ENCODE measurements at places on chromosomes 3 and 15.

DNA sequence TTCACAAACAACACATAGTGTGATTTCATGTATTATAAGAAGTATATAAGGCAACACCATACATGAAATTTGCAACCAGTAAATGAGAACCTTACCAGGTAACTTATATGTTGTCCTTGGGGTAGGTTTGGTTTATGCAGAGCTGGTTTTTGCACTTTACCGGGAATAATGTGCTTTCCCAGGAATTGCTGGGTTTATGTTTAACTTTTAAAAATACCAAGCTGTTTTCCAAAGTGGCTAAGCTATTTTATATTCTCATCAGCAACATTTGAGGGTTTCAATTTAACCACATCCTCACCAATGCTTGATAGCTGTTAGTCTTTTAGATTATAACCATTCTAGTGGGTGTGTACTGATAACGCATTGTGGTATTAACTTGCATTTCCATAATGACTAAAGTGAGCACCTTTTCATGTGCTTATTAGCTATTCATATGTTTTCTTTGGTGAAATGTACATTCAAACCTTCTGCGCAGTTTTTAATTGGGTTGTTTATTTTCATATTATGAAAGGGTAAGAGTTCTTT lies 71.6 kb downstream of the KY start:
- no peak for DNase-seq

- DNase-seq, result no peak
Observed at GRCh38 chr15:58392141-58392540, 39.6 kb upstream of the LIPC start.

DNA sequence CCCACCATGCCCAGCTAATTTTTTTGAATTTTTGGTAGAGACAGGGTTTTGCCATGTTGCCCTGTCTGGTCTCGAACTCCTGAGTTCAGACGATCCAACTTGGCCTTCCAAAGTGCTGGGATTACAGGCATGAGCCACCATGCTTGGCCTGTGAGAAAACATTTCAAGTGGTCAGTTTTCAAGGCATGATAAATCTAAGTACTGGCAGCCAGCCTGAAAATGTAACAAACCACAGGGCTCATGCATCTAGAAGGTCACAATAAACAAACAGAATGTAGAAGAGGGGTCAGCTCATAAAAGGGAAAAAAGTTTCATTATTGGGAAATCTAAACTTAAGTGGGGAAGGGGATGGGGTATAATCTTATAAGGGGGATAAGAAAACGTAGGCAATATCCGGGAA lies 39.9 kb downstream of the PPCDC start:
- DNase-seq, result no peak

DNA sequence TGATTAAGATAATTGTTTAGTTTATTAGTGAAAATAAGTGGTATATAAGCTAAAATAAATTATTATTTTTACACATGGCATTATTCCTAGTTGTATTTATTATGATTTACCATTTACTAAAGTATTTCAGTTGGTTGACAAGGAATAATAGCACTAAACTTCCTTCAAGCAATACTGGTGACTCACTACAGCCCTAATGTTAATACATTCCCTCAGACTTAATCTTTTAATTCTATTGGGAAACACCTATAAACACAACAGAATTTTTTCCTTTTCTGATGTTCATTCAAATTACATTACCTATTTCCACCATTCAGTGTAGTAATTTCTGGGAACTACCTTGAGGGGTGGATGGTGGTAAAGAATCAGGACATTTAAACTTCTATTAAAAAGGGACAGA lies 264.0 kb downstream of the TIGIT start:
- no peak for DNase-seq

DNA sequence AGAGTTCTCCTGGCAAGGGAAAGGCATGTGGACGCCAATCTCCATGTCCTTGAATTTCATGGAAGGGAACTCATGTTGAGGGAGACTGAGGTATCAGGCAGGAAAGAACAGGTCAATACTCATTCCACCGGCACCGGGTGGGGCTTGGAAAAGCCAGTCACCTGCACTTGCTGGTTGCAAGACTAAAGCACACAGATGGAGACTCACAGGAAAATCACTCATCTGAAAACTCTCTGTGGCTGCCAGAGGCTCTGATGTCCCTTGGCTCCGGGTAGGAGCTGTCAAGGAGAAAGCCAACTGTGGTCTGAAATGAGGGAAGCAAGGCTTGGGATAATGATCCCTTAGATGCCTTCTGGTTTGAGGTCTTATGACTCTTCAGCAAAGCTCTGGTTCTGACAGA lies 8.7 kb upstream of the CGNL1 start:
- DNase-seq, result no peak

- no peak for DNase-seq
Observed at GRCh38 chr15:92586383-92586942, 69.1 kb downstream of the FAM174B start.

GRCh38 chr15:64566629-64567427 lies 106.5 kb downstream of the ZNF609 start:
- no peak for DNase-seq

- no peak for DNase-seq
Observed at GRCh38 chr3:24129549-24129948, 184.5 kb downstream of the NR1D2 start.

Measured in stimulated activated CD4-positive, alpha-beta T cell treated with anti-CD3 and anti-CD28 coated beads, Interleukin-2, amount 100 ng/mL, for 24 hours (primary cell).